ENCODE measurements at places on chromosomes 16 and 17. TPM values are rescaled to one million over a fixed set of nuclear protein-coding genes. Genes with fewer than 3 reads are reported as not detected.

DNA sequence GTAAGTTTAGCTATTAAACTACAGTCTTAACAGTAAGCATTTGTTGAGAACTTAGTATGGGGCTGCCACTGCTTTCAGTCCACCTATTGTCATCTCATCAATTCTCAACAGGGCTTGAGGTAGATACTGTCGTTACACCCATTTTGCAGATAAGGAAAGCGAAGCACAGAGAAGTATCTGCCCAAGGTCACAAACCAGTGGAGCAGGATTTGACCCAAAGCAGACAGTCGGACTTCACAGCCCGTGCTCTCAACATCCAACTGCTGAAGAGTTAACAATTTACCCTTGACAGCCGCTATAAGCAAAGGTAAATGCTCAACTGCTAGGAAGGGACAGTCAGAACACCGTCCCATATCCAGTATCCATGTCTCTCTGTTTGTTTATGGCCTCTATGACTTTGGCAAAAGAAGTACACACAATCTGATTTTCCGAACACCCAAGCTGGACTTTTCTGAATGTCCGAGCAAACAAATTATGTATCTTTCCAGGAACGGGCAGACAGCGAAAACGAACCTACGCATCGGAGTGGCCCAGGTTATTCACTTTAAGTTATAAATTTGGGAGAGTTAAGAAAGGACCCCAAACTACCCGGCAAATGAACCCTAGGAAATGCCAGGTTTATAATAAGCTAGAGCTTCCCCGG lies 1.2 kb downstream of the SIAH1 start:
- DNase-seq: peak; percentile 10

DNA sequence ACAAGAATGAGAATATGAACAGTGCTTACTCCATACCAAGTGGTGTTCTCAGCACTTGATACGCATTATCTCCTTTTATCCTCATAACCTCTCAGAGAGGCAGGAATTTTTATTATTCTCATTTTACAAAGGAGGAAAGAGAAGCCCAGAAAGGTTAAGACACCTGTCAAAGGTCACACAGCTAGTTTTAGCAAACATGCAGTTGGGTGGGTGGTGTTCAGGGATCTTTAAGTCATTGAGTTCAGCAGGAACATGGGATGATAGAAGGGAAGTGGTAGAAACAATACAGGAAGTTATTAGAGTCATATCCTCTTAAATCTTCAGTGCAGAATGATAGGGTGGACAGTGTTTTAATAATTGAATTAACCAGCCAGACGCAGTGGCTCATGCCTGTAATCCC lies 95.4 kb downstream of the IRX3 start:
- DNase-seq: no peak

- no peak for DNase-seq
Measured at GRCh38 chr16:68166264-68166663, 69.7 kb downstream of the ESRP2 start.

Gene RUNDC3A
- total RNA-seq: 0.31 TPM

Gene C17orf113
- 0.23 TPM for total RNA-seq

GRCh38 chr17:50683434-50684287 lies 24.1 kb downstream of the ANKRD40 start:
- no peak for DNase-seq

DNA sequence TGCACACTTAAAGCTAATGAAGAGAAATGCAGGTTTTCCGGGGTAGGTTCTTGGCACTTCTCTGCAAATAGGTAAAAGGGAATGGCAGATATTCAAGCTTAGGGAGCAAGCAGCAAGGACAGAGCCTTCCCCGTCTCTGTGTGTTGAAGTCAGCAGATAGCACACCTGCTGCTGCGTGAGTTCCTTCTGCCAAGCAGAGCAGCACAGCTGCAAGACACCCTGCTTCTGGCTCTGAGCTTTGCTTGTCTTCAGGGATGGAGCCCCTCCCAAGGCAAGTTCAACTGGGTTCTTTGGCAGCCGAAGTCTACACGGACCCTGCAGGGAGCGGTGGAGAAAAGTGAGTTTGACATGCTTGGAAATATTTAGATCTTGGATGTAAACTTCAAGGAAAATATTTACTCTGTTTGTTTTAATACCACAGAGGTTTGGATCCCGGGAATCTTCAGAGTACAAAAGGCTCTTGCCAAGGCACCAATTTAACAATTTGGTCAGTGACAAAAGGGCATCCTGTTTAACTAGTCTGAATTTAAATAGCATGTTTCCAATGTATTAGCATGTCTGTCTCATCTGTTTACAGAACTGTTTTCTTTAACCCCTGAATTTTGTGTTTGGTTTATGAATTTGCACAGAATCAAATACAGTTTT lies 113.4 kb upstream of the KCNJ16 start:
- no peak for DNase-seq

DNA sequence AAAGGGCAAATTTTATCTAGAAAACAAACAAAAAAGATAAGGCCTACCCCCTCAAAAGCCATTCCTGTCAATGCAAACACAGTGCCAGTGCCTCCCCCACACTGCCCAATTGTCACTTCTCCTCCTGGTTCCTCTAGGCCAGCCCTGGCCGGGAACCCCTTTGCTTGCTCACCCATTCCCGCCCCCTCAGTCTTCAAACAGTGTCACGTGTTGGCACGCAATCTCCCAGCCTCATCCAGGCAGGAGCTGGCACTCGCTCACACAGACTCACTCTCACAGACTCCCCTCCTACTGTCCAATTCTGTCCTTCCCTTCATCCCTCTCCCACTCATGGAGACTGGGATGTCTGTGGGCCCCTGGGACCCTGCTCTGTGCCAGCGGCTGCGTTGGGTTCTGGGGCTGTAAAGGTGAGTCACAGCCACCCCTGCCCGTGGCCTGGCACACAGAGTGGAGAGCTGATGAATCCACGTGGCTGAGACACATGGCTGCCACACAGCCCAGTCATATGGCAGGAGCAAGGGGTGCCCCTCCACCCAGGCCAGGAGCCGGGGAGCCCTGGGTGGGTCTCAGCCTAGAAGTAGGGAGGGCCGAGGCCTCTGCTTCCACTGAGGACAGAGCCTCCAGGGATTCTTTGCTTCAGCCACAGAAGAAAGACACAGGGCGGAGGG lies 54.8 kb downstream of the VAC14 start:
- DNase-seq: peak; percentile 81

Gene CHTF18
- 45.6 TPM for total RNA-seq

Gene TLCD2
- 0.37 TPM for total RNA-seq

Measured in HT1080 (cell line).